ENCODE measurements at places on chromosomes 1 and 21.

GRCh38 chr1:68178821-68179490 lies 53.4 kb downstream of the WLS start:
- DNase-seq, result no peak

DNA sequence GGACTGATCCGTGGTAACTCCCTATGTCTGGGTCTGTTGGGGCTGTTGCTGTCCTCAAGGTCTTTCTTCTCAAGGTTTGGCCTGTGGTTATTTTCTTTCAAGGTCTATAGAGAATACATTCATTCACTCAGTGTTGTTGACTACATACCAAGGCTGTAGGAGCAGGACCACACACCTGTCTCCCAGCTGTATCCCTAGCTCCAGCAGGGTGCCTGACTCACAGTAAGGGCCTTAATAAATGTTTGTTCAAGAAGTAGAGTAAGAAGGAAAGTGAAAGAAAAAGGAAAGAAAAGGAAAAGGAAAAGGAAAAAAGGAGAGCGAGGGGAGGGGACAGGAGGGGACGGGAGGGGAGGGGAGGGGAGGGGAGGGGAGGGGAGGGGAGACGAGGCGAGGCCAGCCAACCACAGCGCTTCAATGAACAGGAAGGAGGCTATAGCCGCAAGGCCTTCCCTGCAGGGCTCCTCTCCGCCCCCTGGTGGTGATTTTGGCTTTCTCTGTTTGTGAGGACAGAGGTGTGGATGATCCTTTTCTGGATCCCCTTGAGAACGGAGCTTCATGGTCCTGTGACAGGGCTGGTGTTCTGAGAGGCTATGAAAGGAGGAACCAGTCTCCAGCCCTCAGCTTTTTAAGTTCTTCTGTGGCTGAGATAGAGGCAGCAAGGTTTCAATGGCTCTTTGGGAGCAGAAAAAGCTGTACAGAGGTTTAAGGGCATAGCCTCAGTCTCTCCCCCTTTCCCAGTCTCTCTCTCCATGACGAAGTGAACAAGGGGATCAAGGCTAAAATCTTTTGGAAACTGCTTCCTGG lies 30.6 kb upstream of the LCE5A start:
- no peak for DNase-seq

DNA sequence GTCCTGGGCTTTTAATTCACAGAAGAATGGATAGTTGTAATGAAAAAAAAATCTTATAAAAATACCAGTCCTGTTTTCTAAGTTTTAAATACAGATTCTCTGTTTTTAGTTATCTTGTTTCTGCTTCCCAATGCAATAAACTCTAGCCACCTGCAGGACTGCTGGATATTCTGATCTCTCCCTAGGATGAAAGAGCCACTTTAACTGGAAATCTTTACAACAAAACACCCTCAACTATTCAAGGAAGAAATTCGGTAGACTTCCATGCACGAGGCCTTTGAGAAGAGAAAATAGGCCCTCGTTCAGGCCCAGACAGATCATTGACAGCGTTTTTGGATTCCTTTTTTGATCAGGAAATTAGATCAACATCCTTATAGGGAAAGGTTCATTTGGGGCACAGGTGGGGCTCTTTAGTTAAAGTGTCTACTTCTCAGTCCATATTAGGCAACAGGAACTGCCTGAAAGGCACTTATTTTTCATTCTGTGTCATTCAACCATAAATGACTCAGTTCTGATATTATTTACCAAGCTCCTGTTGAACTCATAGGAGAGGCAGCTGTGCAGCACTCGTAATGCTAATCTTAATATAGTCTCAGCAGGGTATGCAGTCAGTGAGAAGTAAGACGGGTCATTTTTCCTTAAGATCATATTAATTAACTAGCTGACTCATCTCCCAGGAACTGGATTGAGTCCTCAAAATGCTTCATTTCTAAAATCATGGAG lies 71.1 kb upstream of the ERRFI1 start:
- no peak for DNase-seq

DNA sequence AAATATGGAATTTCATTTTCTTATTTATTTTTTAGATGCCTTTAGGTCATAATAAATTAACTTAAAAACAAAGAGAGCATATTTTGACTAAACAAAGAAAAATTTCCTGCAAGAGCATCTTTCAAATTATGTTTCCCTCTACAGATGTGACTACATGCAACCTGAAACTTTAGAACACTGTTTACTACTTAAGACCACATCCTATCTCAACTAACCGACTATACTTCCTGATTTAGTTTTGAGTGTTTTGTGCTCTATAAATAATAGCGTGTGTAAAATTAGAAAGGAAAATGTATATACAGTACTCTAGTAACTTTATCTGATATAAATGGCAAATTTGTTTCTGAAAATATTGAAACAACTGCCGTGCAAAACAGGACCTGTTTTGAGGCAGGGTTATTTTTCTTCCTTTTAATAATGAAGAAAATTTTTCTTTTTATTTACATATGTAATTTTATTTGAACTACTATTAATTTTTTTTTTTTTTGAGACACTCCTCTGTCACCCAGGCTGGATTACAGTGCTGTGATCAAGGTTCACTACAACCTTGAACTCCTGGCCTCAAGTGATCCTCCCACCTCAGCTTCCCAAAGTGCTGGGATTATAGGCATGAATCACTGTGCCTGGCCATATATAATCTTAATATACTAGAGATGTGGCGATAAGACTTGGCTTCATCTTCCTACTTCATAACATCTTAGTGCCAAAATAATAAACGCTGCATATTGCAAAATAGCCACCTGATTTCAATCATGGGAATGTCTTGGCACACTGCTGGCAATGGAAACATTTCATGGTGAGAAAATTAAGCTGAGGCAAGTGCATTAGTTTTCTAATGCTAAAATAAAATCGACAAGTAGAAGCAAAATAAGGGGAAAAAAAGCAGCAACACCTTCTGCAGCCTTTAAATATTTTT lies 12.3 kb downstream of the ZRANB2 start:
- DNase-seq, result no peak
